Astrocyte of the hippocampus (primary cell): ENCODE measurements at places on chromosomes 11 and 22.

GRCh38 chr11:61971248-61972111 lies 4.0 kb upstream of the FTH1 start:
- peak; percentile 99 for DNase-seq

GRCh38 chr11:117950301-117950700 lies 21.1 kb upstream of the TMPRSS13 start:
- DNase-seq = no peak

DNA sequence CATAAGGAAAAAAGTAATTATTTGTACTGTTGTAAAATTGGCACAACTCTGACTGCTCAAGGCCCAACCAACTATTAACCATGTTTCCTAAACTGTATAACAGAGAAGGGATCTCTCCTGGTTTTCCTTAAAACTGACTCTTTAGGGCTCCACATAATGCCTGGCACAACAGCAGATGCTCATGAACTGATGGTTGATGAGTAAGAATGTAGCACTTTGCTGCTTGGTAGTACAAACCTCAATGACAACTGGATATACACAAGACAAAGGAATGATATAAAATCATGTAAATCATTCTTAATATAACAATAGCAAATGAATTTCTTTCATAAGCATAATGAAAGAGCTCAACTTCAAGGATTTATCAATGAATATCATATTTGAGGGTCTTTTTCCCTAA lies 11.7 kb downstream of the MSANTD2 start:
- no peak for DNase-seq

DNA sequence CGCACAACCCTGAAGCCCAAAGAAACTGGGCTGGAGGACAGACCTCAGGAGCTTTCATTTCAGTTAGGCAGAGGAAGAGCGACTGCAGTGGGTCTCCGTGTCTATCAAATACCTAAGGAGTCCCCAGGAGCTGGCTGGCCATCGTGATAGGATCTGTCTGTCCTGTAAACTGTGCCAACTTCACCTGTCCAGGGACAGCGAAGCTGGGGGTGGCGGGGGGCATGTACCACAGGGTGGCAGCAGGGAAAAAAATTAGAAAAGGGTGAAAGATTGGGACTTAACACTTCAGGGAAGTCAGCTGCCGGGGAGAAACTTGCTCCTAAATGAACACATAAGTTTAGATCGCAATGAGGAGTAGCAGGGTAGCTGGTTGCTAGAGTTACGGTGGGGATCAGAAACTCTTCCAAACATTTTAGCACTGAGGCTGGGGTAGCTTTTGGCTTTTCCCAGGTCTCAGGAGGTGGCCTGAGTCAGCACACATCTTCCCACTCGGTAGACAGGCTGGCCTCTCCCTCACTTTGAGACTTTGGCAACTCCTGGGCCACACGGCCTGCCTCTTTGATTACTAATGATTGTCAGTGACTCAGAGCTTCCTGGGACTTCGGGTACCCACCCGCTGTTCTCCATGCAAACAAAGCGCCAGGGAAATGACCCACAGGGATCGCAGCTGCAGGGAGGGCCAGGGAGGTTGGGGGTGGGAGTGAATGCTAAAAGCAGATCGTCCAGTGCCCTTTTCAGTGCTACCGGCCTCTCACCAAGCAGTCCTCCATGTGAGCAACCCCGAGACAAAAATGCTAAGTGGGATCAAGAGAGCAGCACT lies 2.9 kb upstream of the MTFP1 start:
- peak; percentile 95 for DNase-seq

- no peak for DNase-seq
Measured at GRCh38 chr11:72741429-72741833, 10.8 kb downstream of the ARAP1 start.
